ENCODE measurements at places on chromosomes 5 and 9.

GRCh38 chr5:156094001-156094400 lies 233.0 kb upstream of the SGCD start:
- no peak for DNase-seq

DNA sequence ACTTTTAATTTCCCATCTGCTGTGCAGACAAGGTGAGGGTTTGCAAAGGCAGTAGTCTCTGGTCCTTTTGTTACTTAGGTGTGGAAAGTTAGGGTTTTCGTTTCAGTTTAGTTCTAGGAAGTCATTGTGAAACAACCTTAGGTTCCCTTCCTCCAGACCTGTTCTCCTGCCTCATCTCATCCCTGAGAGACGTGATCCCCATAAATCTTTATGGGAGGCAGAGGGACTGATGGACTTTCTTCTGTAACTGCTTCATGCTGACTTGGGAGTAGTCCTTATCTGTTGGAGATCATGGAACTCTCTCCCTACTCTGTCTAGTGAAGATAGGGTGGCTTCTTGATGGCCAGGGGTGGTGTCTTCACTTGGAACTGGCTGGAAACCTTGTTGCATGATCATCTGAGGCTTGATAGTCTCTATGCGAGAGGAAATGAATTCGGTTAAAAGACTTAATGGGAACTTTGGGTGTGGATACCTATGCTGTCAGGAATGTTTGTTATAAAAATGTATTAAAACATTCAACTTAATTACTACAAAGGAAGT lies 7.2 kb upstream of the GM2A start:
- no peak for DNase-seq

DNA sequence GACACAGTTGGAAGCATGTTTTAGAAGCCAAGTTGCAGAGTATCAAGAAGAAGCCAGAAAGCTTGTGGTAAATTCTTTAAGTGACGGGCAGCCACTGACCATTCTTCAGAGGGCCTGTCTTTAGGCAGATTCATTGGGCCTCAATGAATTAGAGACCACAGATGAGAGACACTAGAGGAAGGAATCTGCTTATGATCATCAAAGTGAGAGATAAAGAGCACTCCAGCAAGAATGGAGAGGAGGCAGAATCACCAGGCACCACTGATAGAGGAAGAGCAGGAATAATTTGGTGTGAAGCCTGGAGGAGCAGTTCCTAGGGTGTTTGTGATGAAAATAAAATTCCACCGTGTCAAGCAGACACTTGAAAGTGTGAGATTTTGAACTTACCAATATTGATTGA lies 365.9 kb upstream of the SLC30A5 start:
- DNase-seq = no peak

DNA sequence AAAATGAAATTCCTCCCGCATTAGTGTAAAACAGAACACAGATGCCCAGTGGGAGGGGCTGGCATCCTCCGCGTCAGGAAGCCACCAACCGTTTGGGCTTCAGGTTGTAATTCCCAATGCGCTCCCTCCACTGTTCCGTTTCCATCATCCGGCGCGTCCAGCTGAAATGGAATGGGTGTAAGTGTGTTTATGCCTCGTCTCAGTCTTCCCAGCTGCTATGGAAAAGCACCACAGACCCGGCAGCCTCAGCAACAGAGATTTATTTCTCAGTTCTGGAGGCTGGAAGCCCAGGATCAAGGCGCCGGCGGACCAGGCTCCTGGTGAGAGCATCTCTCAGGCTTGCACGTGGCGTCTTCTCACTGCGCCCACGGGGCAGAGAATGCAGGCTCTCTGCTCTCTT lies 20.4 kb downstream of the KCNT1 start:
- DNase-seq = no peak

DNA sequence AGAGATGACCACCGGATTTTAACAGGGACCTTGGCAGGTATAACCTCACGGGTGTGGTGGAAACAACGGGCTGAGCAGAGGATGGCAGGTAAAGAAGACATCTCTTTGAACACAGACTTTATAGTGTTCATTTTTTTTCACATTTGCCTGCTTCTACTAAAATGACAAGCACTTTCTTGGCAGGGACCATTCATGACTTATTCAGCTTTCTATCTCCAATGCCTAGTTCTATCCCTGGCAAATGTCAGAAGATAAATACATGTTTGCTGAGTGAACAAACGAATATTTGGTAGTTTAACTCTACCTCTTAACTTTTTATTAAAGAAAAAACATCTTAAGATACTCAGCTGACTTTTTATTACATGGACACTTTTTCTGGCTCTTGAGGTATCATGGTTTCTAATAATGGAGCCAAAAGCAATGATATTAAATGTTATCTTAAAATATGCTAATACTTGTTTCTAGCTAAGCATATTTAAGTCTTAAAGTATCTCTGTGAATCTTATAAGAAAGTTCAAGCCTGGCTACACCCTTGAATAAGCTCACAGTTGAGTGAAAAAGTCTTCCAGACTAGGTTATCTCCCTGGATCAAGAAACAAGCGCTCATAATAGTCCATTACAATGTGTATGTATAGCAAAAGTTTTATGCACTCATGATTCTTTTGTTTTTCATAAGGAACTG lies 8.5 kb downstream of the ELL2 start:
- no peak for DNase-seq

- no peak for DNase-seq
Measured at GRCh38 chr5:15363601-15364000, 136.4 kb upstream of the FBXL7 start.

- DNase-seq = no peak
Measured at GRCh38 chr5:163165277-163165676, 272.1 kb upstream of the CCNG1 start.

DNA sequence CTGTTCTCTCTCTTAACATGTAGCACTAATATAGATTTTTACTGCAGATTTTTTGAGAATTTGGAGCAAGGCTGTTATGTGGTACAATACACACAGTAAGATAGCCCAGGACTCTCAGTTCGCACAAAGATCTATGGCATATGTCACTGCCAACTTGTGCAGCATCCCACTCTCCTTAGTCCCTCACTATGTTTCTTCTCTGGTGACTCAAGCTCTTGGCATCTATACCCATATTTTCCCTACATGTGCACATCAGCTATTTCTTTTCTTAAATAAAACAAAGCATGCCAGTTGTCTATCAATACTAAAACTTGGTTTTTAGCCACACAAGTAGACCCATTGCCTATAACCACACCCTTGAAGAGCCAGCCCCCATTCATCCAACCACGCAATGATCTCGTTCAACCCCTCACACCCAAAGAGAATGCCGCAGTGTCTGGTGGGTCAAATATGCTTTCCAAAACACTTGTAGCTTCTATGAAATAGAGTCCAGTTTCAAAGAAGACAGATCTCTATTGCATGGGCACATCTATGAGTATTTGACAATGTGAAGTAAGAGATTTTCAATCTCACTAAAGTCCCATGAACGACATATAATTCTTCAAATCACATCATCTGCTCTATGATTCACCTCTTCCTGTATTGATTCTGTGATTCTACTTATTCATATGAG lies 18.2 kb upstream of the IL7R start:
- no peak for DNase-seq

- DNase-seq = no peak
Measured at GRCh38 chr9:134192951-134193731, 28.8 kb upstream of the RNU6ATAC start.

GRCh38 chr5:56037531-56038010 lies 42.8 kb upstream of the IL6ST start:
- no peak for DNase-seq

- DNase-seq = no peak
Measured at GRCh38 chr5:76245590-76245989, 157.5 kb upstream of the IQGAP2 start.

- DNase-seq = no peak
Measured at GRCh38 chr9:119844431-119844830, 475.2 kb upstream of the BRINP1 start.

- DNase-seq = no peak
Measured at GRCh38 chr9:120562861-120563443, 17.0 kb downstream of the CDK5RAP2 start.

Measured in hindlimb muscle (tissue), 1 donor.